ENCODE measurements at places on chromosomes 12 and 14.

GRCh38 chr12:107641154-107641553, 44.4 kb upstream of the PWP1 start:
- no peak for DNase-seq

- DNase-seq = no peak
Measured at GRCh38 chr14:59964251-59965007, 44.5 kb downstream of the LRRC9 start.

- no peak for DNase-seq
Measured at GRCh38 chr14:95614349-95614748, 71.9 kb upstream of the TCL1B start.

DNA sequence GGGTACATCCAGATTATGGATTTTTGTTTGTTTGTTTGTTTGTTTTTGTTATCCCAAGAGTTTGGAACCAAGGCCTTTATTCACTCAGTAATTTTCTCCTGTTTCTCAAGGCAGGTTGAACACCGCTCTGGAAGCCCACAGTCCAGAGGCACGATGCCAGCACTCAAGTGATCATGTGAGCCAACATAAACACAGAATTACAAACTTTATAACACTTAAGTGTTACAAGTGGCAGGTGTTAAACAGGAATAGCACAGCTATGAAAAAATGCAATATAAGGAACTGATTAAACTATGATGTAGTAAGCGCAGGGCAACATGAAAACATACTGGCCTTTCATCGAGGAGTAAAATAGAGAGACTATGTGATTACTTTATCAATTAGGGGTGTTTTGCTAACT, 1885.8 kb upstream of the SEL1L start:
- no peak for DNase-seq

GRCh38 chr14:101472518-101472849, 88.8 kb upstream of the DIO3 start:
- no peak for DNase-seq

DNA sequence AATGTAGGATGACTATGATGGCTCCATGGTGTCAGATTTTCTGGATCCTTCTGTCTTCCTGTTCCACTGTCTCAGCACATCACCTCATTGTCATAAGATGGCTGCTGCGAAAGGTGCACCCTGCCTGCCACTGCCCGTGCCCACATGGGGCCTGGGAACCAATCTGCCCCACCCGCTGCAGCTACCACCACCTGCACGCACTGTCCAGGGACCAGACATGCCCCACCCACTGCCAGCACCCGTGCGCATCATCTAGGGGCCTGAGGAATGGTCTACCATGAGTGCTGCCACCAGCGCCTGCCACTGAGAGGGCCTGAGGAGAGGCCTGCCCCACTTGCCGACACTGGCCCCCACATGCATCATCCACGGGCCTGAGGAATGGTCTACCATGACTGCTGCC, 23.8 kb downstream of the CYP46A1 start:
- no peak for DNase-seq

- DNase-seq = no peak
Measured at GRCh38 chr12:11672256-11673191, 23.1 kb downstream of the ETV6 start.
